ENCODE measurements at places on chromosomes 1 and 21. TPM values are rescaled to one million over a fixed set of nuclear protein-coding genes. Genes with fewer than 3 reads are reported as not detected.

BRDT gene
- polyA plus RNA-seq: not detected

HSPA13 gene
- 38.6 TPM for polyA plus RNA-seq

DRAXIN gene
- polyA plus RNA-seq: not detected

ACTN2 gene
- polyA plus RNA-seq: 2,671 TPM

TMEM200B gene
- 10.1 TPM for polyA plus RNA-seq

KCND3 gene
- not detected for polyA plus RNA-seq

GRCh38 chr1:173506437-173506836 is 29.3 kb downstream of the PRDX6 start:
- no peak for DNase-seq

DNA sequence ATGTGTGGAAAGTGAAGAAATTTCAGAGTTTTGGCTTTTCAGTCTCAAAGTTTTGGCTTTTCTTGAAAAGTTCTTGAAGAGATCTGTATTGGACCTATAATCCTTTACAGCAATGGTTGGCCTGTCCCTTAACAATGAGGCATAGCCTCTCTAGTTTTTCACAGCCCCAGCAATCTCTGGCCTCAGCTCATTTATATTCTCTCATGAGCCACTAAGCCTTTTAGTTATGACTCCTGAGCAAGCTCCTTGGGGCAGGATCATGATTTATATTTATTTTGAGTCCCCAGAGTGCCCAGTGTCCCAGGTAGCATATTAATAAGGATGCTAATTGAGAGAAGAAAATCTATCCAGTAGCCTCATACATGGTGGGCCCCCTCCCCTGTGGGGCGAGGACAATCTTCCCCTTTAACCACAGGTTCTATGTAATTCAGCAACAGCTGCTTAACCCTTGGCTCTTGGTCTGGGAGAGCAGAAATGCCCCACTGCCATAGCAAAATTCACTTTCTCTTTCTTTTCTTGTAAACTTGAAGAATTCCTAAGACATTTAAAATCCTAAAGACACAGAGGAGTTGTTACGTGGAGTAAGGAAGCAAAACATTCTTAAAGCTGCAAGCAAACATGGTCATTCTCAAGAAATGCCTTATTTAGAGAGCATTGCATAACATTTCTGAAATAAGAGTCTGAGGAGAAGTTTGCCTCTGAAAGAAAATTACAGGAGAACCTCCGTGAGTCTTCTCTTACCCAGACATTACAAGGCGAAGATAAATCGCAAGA is 6.3 kb downstream of the NGF start:
- DNase-seq: no peak

- DNase-seq: no peak
These were observed 6.2 kb downstream of the TMEM35B start for GRCh38 chr1:34978921-34979320.

DNA sequence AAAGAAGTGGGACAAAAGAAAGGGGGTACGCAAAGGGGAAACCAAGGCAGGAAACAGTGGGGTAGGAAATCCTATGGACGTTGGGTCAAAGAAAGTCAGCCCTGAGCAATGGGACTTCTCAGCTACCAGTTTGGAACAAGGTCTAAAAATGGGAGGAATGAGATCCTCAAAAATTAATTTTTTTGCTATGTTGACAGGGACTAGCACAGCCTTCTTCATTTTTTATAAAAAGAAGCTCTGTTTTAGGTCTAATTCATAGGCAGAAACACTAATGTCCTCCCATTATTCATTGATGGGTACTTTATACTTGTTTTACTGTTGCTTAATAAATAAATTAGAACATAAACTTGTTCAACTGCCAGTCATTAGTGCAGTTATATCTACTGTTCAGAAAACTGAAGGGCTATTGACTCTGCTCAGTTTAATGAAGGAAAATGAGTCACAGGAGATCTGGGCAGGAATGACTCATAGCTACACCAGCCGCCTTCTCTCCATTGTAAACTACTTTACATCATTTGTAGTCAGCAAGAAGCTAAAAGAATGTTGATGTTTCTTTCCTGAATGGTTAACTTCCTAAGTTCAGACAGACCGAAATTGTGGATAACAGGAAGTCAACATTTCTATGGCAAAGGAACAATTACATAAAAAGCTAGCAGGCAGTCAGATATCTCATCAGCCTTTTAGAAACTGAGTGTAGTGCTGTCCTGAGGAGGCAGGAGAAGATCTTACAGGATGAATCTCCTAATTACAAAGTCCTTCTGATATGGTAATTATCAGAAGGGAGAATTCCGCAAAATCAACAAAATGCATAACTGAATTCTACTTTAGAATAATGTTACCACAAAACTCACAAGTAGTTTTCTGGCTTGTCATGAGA is 356.4 kb upstream of the PKN2 start:
- DNase-seq: no peak

- peak; percentile 72 for DNase-seq
These were observed 31.2 kb upstream of the COL6A2 start for GRCh38 chr21:46066591-46067331.

- DNase-seq: peak; percentile 16
These were observed 773 bp downstream of the RABIF start for GRCh38 chr1:202888221-202888530.

DNA sequence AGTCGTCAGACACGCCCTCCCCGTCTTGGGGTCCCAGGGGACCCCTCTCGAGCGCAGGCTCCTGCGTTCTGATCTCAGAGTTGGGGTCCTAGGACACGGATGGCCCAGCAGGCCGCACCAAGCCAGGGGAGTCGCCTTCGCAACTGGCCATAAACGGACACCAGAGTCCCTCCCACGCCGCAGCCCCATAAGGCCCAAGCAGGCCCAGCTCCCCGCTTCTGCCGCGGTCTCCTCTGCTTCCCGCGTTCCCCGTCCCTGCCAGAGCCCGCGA is 633 bp downstream of the DMRTA2 start:
- DNase-seq: no peak

- no peak for DNase-seq
These were observed 14.7 kb downstream of the CAMK1G start for GRCh38 chr1:209598227-209598626.

GRCh38 chr1:62139410-62139809 is 55.2 kb upstream of the L1TD1 start:
- no peak for DNase-seq

Data from muscle of arm (tissue), 14 donors.